ENCODE measurements at places on chromosomes 6 and 20.

GRCh38 chr6:25085756-25086155, 150.0 kb upstream of the RIPOR2 start:
- no peak for DNase-seq

DNA sequence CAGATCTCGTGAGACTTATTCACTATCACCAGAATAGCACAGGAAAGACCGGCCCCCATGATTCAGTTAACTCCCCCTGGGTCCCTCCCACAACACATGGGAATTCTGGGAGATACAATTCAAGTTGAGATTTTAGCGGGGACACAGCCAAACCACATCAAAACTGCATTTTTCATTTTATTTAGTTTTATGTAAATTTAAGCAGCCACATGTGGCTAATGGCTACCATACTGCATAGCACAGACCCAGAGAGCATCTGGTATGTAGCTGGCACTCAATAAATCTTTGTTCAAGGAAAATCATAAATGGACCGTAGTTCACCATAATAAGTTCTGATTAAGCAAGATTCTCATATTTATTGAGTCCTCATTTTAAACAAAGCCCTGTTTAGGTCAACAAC, 15.3 kb downstream of the GFOD1 start:
- no peak for DNase-seq

- no peak for DNase-seq
Observed at GRCh38 chr6:107439406-107439805, 20.0 kb downstream of the PDSS2 start.

DNA sequence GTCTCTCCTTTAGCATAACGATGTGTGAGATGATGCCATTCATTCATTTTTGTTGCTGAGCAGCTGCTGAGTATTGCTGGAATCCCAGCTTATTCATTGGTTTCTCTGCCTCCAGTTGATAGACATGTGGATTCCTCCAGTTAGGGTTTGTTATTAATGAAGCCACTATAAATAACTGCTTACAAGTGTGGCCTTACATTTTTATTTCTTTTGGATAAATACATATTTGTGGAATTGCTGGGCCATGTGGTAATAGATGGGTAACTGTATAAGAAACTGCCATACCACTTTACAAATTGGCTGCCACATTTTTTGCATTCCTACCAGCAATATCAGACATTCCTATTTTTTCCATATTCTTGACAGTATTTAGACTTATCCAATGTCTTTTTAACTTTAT, 2.6 kb upstream of the HLA-B start:
- no peak for DNase-seq

- no peak for DNase-seq
Observed at GRCh38 chr6:122736163-122736562, 43.4 kb upstream of the FABP7 start.

DNA sequence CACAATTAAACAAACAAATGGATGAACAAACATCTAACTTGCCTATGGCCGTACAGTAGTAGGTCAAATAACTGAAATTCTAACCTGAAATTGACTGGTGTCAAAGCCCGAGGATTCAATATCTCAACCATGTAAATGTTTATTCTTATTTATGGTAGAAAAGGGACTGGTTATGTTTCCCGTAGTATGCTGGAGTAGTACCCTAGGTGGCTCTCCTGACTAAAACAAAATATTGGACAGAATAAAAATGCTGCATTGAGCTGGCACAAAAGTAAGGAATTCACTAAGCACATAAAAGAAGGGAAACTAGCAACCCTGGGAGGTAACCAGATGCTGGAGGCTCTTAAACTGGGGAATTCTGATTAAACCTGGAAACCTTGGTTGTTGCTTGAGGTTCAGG, 117.1 kb upstream of the PREP start:
- no peak for DNase-seq

- no peak for DNase-seq
Observed at GRCh38 chr20:24627926-24628325, 158.5 kb downstream of the SYNDIG1 start.

GRCh38 chr6:155382338-155382685, 68.0 kb upstream of the TFB1M start:
- peak; percentile 79 for DNase-seq

DNA sequence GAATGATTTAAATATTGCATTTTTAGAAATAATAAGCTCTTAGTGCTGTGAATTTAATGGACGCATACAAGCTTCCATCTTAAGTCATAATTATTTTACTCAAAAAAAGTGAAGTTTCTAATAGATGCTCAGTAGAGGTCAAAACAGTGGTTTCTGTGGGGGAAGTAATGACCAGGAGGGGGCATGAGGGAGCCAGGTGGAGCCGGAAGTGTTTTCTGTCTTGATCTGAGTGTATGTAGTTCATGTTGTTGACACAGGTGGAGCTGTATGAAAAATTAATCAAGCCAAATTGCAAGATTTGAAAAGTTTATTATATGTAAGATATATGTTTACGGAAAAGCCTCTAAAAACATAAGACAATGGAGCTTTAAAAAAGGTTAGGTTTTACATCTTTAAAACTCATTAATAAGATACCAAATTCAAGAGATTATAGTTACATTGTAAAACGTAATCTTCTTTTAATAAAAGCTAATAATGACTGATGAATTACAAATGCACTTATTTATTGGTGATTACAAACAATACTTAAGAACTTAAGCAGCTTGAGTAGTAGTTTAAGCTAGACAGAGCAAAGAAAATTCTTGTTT, 68.0 kb downstream of the PLAGL1 start:
- no peak for DNase-seq

DNA sequence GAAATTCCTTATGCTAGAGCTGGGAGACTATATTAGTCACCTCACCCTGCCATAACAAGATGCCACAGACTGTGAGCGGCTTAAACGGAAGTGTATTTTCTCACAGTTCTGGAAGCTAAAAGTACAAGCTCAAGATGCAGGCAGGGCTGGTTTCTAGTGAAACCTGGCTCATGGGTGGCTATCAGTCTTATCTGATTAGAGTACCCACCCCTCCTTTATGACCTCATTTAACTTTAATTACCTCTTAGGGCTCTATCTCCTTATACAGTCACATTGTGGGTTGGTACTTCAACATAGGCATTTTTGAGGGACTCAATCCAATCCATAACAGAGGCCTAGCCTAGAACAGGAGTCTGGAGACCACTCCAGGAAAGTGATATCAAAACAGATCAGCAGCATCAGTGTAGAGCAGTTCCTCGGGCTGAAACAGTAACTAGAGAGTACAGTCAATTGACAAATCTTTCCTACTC, 2.3 kb upstream of the SNRNP48 start:
- peak; percentile 36 for DNase-seq
